Stimulated activated CD8-positive, alpha-beta memory T cell treated with anti-CD3 and anti-CD28 coated beads, Interleukin-4, amount 100 ng/mL, for 1 hour (primary cell): ENCODE measurements at places on chromosomes 6 and 20.

DNA sequence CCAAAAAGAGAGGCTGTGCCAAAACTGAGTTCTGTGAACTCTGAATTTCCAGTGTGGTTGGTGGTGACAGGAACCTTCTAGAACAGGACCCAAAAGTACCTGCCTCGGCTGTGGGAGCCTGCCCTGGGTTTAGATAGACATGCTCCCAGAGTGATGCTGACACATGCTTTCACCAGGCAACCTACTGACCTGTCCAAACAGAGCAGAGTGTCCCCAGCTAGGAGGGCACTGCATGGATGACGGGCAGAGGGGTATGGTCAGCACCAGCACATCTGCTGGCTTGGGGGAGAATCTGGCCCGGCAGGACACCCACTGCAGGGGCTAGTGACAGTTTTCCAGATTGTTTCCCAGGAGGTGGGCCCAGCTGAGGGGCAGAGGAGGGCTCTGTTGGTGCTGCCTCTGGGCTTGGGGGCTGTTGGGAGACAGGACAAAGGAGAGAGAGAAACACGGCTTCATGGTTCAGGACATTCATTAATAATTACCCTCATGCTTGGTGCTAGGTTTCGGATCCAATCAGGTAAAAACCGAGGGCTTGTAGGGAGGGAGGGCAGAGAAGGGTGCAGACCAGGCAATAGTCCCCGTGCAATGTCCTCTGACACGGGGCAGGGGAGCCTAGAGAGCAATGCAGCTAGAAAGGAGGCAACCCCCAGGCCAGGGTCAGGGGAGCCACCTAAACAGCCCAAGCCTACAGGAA, 15.0 kb downstream of the KCNK5 start:
- no peak for DNase-seq

GRCh38 chr6:32195902-32196681, 3.6 kb upstream of the GPSM3 start:
- DNase-seq: peak; percentile 31

DNA sequence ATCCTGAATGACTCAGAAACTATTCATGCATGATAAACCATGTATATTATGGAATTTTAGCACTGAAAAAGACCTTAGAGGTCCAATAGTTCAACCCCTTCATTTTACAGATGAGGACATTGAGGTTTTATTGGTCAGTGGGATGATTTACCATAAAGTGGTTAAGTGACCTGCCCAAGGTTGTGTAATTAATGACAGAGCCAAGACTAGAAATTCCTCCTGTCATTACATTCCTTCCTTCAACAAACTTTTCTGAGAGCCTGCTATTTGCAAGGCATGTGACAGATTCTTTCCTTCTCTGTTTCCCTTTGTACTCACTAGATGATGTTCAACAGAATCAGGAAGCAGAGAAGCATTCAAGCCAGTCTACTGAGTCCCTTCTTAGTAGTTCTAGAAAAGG, 170.7 kb upstream of the KCNK16 start:
- no peak for DNase-seq

- DNase-seq: no peak
Measured at GRCh38 chr20:41367393-41367695, 726 bp upstream of the EMILIN3 start.

GRCh38 chr6:14147891-14148290, 30.3 kb downstream of the CD83 start:
- DNase-seq: no peak

DNA sequence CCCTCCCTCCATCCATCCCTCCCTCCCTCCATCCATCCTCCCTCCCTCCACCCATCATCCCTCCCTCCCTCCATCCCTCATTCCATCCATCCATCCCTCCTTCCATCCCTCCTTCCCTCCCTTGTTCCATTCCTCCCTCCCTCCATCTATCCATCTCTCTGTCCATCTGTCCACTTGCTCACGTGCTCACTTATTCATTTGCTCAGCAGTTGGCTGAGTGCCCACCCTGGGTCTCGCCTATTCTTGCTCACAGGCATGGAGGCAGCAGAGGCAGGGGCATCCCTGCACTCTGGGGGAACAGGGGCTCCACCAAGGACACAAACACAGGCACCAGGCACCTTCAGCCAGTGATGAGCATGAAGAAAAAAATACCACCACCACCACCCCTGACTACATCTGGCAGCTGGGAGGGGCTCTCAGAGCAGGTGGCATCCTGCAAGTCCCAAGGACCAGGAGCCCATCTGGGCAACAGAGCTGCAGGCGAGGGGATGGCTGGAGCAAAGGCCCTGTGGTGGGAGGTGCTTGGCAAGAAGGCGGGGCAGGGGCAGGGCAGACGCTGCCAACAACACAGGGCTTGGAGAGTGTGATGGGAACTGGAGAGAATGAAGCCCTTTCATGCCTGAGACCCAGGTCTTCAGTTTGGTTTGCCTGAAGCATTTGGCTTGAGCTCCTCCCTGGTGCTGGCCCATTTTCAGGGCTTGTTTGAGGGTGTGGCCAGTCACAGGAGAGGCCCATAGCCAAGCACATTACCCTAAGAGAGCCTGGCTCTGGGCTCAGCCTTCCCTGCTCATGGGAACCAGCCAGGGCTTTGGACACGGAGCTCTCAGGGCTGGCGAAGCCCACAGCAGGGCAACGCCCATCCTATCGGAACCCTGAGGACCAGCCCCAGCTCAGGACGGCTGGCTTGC, 40.2 kb upstream of the MRGBP start:
- DNase-seq: no peak

- DNase-seq: no peak
Measured at GRCh38 chr20:36113566-36114250, 40.8 kb upstream of the EPB41L1 start.

GRCh38 chr6:130206479-130206878, 16.3 kb downstream of the SAMD3 start:
- DNase-seq: no peak

GRCh38 chr6:165652766-165653165, 10.3 kb downstream of the PDE10A start:
- no peak for DNase-seq

DNA sequence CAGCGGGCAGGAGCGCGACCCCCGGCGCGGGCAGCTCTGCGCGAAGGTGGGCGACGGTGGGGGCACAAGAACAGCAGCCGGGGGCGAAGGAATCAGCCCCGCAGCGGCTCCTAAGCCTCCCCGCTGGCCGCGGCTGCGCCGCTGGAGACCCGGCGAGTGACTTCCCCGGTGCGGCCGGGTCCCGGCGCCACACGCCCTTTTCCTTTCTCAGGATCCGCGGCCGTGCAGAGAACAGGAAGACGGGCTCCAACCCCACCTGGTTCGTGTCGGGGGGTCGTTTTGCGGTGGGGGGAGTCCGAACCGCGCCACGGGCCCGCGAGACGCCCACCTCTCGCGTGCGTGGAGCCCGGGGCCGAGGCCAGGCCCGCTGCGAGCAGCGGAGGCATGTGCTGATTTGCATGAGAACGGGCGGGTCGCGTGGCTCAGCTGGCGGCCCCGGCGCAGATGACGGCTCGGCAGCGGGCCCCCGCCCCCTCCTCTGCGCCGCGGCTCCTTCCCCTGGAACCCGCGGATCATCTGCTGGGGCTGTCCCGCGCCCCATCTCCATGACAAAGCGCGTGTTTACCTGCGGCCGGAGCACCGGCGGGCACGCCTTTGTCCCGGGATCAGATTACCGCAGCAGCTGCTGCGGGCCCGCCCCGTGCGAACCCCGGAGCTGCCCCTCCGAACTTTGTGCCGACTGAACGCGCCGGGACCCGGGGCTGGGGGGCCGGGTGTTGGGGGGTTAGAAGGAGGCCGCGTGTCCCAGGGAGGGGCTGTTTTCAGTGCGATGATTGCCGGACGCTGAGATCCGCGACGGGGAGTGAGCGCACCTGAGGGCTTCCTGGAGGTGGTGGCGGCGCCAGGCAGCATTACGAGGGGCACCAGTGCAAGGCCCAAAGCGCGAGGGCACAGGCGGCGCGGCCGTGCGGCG, 4.9 kb upstream of the DLL1 start:
- DNase-seq: no peak

DNA sequence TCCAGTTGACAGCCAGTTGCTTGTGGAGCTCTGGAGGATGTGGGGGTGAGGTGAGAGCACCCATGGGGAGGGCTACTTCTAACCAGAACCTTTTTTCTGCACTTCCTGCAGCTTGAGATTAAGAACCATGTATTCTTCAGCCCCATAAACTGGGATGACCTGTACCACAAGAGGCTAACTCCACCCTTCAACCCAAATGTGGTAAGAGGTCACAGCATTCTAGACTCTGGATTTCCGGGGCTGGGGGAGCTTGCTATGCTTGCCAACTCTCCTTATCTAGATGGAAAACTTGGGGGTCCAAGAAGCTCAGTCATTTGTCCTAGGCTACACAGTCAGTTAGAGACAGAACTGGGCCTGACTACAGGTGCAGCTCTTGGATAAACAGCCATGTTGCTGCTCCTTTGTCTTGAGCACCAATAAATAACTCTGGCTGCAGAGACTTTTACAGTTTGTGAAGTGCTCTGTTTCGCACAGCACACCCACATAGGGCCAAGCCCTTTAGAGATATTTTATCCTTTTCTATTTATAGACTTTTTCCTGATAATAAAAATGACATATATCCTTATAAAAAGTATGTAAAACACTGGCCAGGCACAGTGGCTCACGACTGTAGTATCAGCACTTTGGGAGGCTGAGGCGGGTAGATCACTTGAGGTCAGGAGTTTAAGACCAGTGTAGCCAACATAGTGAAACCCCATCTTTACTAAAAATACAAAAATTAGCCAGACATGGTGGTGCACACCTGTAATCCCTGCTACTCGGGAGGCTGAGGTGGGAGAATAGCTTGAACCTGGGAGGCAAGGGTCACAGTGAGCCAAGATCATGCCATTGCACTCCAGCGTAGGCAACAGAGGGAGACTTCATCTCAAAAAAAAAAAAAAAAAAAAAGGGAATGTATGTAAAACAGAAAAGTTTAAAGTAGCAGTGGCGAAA, 10.6 kb upstream of the IFT52 start:
- DNase-seq: no peak

DNA sequence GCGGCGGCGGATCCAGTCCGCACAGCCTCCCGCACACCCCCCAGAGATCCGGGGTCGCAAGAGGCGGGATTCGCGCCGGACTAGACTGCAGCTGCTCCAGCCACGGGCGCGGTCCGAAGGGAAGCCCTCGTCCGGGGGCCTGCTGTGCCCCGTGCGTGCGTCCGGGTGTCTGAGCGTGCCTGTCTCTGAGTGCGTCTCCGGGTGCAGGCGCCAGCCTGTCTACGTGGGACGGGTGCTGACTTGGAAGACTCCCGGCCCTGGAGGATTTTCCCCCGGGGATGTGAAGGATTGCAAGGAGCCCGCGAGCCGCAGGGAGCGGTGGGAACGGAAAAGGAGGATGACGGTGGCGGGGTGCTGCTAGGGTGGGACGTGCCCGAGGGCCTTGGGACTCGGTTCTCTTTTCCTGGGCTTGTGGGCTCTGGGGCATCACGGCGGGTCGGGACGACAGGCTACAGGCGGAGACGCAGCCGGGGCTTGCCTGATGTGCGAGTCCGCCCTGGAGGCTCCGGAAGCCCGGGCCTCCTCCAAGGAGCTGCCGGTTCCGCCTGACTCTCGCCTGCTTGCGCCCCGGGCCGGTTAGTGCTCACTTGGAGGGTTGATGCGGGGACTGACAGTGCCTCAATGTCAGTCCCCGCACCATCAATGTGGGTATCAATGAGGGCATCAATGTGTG, 5.7 kb downstream of the MAFB start:
- DNase-seq: no peak

GRCh38 chr6:47413752-47414422, 63.7 kb upstream of the CD2AP start:
- peak; percentile 2 for DNase-seq

- peak; percentile 29 for DNase-seq
Measured at GRCh38 chr20:25984933-25985332, 288.3 kb upstream of the ZNF337 start.

DNA sequence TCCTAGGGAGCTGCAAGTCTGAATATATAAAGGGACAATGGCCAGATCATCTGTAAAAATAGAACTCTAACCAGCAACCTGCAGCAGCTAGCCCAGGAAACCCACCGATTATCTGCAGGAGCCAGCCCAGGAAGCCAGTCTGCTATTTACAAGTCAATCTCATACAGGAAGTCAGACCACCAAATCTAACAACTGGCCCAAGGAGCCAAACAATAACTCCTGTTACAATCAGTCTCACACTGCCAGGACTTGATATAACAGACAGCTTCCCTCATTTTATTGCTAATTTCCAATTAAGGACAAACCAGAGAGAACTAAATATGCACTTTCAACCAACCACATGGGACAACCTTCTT, 14.4 kb upstream of the RIN2 start:
- no peak for DNase-seq

DNA sequence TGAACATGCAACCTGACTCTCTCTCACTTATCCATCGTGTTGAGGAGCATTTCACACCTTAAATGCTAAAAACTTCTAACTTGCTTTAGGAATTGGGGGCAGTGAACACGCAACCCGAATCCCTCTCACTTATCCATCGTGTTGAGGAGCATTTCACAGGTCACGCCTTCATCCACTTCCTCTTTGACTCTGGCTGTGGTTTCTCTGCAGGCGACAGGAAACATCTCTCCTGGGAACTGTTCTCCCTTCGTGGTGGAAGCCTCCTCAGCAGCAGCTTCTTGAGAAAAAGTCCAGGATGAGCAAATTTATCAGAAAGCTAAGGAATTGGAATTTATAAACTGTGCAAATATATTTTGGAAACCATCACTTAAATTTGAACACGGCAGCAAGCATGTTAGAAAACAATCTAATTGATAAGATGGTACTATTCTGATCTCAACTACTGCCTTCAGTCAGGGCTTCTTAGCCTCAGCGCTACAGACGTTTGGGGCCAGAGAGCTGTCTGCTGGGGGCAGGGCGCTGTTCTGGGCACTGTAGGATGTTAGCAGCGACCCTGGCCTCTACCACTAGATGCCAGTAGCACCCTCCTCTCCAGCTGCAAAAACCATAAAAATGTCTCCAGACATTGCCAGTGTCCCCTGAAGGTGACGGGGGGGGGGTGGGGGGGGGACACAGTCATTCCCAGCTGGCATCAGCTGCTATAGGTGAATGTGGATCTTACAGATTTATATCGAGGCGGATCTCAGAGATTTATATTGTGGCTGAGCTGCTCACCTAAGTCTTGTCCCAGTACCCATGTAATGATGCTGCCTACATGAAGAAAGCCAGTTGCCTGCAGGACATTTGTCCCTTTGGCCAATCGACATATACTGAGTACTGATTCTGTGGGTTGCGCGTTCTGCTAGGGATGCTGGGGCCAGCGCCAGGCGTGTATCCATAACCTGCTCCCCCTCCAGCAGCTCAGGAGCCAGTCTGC, 26.2 kb downstream of the CTCFL start:
- no peak for DNase-seq

DNA sequence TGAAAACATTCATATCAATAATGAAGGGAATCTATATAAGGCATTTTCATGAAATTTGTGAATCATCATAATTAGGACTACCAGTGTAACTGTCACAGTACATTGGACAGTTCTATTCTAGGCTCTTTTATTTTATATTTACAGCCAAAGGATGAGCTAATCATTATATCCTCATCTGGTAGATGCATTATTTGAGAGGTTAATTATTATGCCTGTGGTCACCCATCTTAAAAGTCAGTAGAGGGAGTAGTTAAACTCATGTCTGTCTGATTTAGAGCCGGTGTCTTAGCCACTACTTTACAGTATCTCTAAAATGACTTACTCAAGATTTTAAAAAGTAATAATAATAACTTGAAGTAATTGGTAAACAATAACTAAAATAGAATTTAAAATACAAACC, 899.3 kb upstream of the MAP3K7 start:
- DNase-seq: no peak
